ENCODE measurements at places on chromosomes 16 and 17. TPM values are rescaled to one million over a fixed set of nuclear protein-coding genes. Genes with fewer than 3 reads are reported as not detected.

GRCh38 chr16:76235025-76235424, 42.2 kb upstream of the CNTNAP4 start:
- no peaks in the 10 kb centered on the region for H3K4me1 ChIP-seq
- no peaks in the 10 kb centered on the region for H3K36me3 ChIP-seq
- H3K27ac ChIP-seq: no peak overlapping the region
- DNase-seq: no peak
- H3K4me3 ChIP-seq: no peak overlapping the region
- no peaks in the 10 kb centered on the region for H3K27me3 ChIP-seq

- no peaks in the 10 kb centered on the region for H3K36me3 ChIP-seq
- peaks cover 36% of the 10 kb centered on the region for H3K4me1 ChIP-seq
- peak; percentile 57 for DNase-seq
- H3K27ac ChIP-seq: no peak overlapping the region
Measured at GRCh38 chr17:48564188-48565021, 13.7 kb downstream of the HOXB4 start.

DNA sequence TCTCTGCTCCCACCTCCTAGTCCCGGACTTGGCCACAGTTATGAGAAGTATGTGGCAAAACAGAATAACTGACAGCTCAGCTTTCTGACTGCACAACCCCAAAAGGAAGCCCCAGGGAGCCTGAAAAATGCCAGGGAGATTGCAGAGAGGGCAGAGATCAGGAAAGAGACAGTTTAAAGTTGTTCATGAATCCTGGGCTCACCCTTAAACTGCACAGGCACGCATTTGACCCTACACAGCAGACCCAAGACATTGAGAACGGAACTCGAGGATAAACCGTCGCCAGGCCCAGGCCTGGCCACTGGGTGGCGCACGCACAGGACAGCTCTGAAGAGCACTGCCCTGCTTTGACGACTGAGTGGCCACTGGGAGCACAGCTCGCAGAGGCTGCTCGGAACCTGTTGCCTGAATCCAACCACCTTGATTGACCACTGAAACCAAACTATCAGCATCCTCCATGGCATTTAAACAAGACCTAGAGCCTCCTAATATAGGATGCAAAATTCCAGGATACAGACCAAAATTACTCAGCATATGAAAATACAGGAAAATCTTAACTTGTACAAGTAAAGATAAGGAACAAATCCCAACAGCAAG, 114.0 kb downstream of the C16orf95 start:
- DNase-seq: no peak
- no peak overlapping the region for H3K4me3 ChIP-seq
- H3K4me1 ChIP-seq: no peaks in the 10 kb centered on the region
- no peak overlapping the region for H3K27ac ChIP-seq
- no peaks in the 10 kb centered on the region for H3K36me3 ChIP-seq

Gene CCL11
- not detected for total RNA-seq

Gene KIF18B
- not detected for total RNA-seq

DNA sequence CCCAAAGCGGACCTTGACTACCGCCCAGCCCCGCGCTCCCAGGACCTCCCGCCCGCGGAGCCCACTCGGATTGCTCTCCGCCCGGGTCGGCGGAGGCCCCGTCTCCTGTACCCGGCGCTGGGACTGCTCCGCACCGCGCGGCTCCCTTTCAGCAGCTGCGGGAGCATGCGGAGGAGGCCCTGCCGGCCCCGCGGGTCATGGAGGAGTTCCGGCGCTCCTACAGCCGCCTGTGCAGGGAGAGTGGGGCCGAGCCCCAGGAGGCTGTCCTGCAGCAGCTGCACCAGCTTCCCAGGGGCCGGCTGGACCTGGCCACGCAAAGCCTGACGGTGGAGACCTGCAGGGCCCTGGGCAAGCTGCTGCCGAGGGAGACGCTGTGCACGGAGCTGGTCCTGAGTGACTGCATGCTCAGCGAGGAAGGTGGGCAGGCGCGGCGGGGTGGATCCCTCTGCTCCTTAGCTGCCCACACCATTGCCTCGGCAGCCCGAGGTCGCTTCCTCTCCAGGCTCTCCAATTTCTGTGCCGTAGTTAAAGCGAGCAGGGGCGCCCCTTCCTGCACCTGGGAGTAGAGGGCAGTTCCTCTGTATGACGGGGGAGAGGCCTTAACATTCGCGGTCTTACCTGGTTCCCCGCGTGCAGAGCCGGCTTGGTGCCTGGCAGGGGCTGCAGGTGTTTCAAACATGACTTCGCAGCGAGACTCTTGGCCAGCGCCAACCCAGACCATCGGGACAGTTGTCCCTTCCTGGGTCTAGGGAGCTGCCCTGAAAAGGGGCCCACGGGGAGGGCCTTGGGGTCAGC, 539 bp downstream of the LRRC45 start:
- H3K27ac ChIP-seq: no peak overlapping the region
- no peak for DNase-seq
- peak overlapping the region; percentile 77 for H3K4me3 ChIP-seq
- H3K4me1 ChIP-seq: peaks cover 29% of the 10 kb centered on the region
- H3K36me3 ChIP-seq: no peaks in the 10 kb centered on the region

GRCh38 chr16:57091975-57092785, at the start of gene CPNE2:
Gene CPNE2 (plus strand): TSS chr16:57092583. CDS start chr16:57110743, 18,160 bp downstream.
- H3K4me3 ChIP-seq: peak within 1 kb of the TSS; percentile 86
- no peaks in the 10 kb centered on the region for H3K36me3 ChIP-seq
- peaks cover 7% of the 10 kb centered on the region for H3K4me1 ChIP-seq
- DNase-seq: no peak

- no peaks in the 10 kb centered on the region for H3K36me3 ChIP-seq
- no peak for DNase-seq
- no peak overlapping the region for H3K4me3 ChIP-seq
- no peaks in the 10 kb centered on the region for H3K4me1 ChIP-seq
- H3K27me3 ChIP-seq: peaks cover 16% of the 10 kb centered on the region
Measured at GRCh38 chr17:45689451-45689850, 94.7 kb upstream of the CRHR1 start.

DNA sequence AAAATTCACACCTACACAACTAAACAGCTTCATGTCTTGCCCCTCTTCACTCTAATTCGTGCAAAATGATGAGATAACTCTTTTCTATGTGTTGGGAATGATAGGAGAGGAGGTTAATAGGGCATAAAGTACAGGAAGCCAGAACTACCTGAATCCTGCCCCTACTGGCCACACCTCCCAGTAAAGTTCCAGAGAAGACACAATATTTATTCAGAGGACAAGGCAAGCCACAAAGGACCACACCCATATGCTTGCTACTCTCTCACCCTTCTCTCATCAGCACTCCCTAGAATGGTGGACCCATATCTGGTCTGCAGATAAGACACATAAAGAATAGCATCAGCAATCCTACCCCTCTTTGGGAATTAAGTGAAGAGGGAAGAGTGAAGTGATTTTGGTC, 74.6 kb downstream of the ZNF18 start:
- no peaks in the 10 kb centered on the region for H3K4me1 ChIP-seq
- no peak for DNase-seq
- peaks cover 3% of the 10 kb centered on the region for H3K36me3 ChIP-seq
- no peak overlapping the region for H3K4me3 ChIP-seq
- no peak overlapping the region for H3K27ac ChIP-seq

Gene LGALS3BP
- total RNA-seq: 50.5 TPM

GRCh38 chr17:42975265-42975664, 4.6 kb downstream of the PTGES3L start:
- peaks cover 13% of the 10 kb centered on the region for H3K4me1 ChIP-seq
- H3K27me3 ChIP-seq: no peaks in the 10 kb centered on the region
- no peak for DNase-seq
- no peaks in the 10 kb centered on the region for H3K36me3 ChIP-seq
- no peak overlapping the region for H3K4me3 ChIP-seq

GRCh38 chr16:62276637-62277036, 240.4 kb upstream of the CDH8 start:
- DNase-seq: no peak
- no peak overlapping the region for H3K27ac ChIP-seq
- H3K27me3 ChIP-seq: no peaks in the 10 kb centered on the region
- no peaks in the 10 kb centered on the region for H3K36me3 ChIP-seq

Gene ADCY9
- total RNA-seq: 6.2 TPM

DNA sequence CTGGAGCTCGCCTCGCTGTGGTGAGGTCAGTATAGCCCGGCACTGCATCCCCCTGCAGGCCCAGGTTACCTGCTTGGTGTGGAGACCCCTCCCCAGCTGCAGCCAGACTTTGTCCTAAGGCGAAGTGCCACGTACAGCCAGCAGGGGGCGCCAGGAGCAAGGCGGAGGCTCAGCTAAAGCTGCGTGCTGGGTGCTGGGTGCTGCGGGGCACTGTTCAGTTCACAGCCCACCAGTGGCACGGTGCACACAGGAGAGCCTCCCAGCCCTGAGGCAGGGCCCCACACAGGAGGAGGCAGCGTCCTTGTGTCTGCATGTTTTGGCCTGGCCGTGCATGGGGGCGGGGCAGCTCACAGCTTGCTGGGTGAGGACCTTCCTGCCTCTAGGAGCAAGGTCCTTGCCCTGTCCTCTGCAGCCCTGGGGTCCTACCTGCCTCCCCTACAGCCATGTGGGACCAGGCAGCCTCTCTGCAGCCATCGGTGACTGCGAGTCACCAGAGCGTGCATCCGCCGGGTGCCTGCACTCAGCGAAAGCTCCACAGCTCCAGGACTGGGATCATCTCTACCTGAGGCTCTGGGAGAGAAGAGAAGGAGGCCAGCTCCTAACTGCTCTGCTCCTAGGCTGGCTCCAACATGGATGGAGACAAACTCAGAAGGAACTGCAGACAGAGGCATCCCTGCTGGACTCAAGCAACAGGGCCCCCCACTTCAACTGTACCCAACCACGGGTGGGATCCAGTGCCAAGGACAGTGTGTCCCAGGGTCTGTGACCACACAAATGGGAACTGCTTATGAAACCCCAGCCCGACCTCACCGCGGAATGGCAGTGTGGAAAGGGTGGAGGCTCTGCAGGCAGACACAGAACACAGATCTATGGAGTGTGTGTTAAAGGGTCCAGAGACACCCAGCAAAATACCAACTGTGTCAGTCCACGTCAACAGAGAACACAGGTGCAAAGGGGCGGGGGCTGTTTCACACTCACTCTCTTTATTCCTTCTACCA, 19.0 kb downstream of the SLC7A5 start:
- peaks cover 4% of the 10 kb centered on the region for H3K36me3 ChIP-seq
- H3K4me3 ChIP-seq: no peak overlapping the region
- peak; percentile 66 for DNase-seq
- no peaks in the 10 kb centered on the region for H3K27me3 ChIP-seq
- no peak overlapping the region for H3K27ac ChIP-seq

DNA sequence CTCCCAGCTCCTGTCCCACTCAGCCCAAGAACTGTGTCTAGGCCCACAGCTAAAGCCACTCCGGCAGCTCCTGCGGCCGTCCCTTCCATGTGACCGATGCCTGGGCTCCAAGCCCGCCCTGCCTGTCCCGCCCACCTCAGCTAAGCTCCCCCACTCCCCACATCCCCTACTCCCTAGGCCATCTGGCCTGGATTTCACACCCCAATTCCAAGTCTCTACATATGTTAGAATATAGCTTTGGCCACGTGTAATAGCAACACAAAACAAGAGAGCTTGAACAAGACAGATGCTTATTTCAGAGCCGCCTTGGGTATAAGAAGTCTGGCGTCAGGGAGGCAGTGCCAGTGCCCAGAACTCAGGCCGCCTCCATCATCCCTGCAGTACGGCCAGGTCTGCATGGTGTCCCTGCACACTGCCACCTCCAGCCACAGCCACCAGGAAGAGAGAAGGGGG, 30.0 kb upstream of the USP22 start:
- peaks cover 7% of the 10 kb centered on the region for H3K27me3 ChIP-seq
- H3K36me3 ChIP-seq: no peaks in the 10 kb centered on the region
- H3K27ac ChIP-seq: no peak overlapping the region
- no peaks in the 10 kb centered on the region for H3K4me1 ChIP-seq
- no peak for DNase-seq
- H3K4me3 ChIP-seq: no peak overlapping the region

- peaks cover 10% of the 10 kb centered on the region for H3K4me1 ChIP-seq
- no peak overlapping the region for H3K4me3 ChIP-seq
- no peak overlapping the region for H3K27ac ChIP-seq
Measured at GRCh38 chr17:43338886-43339516, 59.8 kb upstream of the ARL4D start.

- no peak overlapping the region for H3K4me3 ChIP-seq
- DNase-seq: no peak
- H3K4me1 ChIP-seq: no peaks in the 10 kb centered on the region
- peaks cover 1% of the 10 kb centered on the region for H3K27me3 ChIP-seq
- peak overlapping the region; percentile 67 for H3K27ac ChIP-seq
Measured at GRCh38 chr17:80133626-80133970, 13.3 kb downstream of the EIF4A3 start.

GRCh38 chr16:66254106-66254505, 112.4 kb upstream of the CDH5 start:
- no peaks in the 10 kb centered on the region for H3K4me1 ChIP-seq
- no peaks in the 10 kb centered on the region for H3K27me3 ChIP-seq
- no peaks in the 10 kb centered on the region for H3K36me3 ChIP-seq
- DNase-seq: no peak
- no peak overlapping the region for H3K4me3 ChIP-seq

Gene NACA2
- total RNA-seq: not detected

Gene GTF3C1
- total RNA-seq: 56.6 TPM

- no peaks in the 10 kb centered on the region for H3K27me3 ChIP-seq
- H3K4me3 ChIP-seq: no peak overlapping the region
Measured at GRCh38 chr17:64176556-64176955, 46.6 kb upstream of the ERN1 start.

- peaks cover 94% of the 10 kb centered on the region for H3K4me1 ChIP-seq
- peak overlapping the region; percentile 79 for H3K27ac ChIP-seq
- no peaks in the 10 kb centered on the region for H3K36me3 ChIP-seq
- DNase-seq: no peak
Measured at GRCh38 chr17:40072040-40072734, 9.4 kb downstream of the THRA start.

Gene CCDC78
- 15.1 TPM for total RNA-seq

- peak overlapping the region; percentile 65 for H3K27ac ChIP-seq
Measured at GRCh38 chr17:57679356-57679755, 65.7 kb downstream of the CCDC182 start.

GRCh38 chr16:8801701-8802100, 4.1 kb downstream of the PMM2 start:
- peaks cover 18% of the 10 kb centered on the region for H3K36me3 ChIP-seq
- peaks cover 16% of the 10 kb centered on the region for H3K4me1 ChIP-seq
- no peak for DNase-seq
- H3K4me3 ChIP-seq: no peak overlapping the region
- H3K27me3 ChIP-seq: no peaks in the 10 kb centered on the region

DNA sequence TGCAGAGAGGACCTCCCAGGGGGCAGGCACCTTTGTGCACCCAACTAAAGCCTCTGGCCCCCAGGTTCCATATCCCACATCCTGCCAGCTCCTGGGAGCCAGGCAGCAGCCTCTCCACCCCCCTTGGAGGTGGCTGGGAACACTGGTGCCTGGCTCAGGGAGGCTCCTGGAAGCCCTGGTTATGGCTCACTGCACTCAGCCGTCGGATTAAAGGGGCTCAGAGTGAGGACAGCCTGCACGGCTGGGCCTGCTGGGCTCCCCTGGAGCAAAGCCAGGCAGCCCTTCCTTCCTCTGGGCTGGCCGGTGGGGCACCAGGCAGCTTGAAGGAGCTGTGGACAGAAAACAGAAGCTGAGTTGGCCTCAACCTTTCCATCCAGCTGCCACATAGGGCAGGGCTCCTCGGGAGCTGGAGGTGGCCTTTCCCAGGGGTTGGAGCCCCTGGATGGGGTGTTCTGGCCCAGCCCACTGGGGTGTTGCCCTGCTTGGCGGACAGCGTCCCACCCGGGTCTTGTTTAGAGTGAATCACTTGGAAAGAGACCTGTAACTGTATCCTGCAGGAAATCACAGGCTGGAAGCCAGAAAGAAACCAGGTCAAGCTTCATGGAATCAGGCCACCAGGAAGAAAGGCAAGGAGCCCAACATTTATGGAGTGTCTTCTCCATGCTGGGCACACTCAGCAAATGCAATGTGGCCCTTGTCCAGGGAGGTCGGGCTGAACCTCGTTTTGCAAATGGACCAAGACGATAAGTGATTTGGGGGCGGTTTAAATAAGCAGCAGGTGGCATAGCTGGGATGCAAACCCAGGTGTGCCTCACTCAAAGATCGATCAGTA, 253.3 kb downstream of the SOX9 start:
- no peak overlapping the region for H3K27ac ChIP-seq
- DNase-seq: no peak
- H3K4me3 ChIP-seq: no peak overlapping the region
- peaks cover 4% of the 10 kb centered on the region for H3K27me3 ChIP-seq

Gene ACSM2B
- not detected for total RNA-seq

Measured in naive thymus-derived CD8-positive, alpha-beta T cell (primary cell).